ENCODE measurements at places on chromosomes 6 and 20.

DNA sequence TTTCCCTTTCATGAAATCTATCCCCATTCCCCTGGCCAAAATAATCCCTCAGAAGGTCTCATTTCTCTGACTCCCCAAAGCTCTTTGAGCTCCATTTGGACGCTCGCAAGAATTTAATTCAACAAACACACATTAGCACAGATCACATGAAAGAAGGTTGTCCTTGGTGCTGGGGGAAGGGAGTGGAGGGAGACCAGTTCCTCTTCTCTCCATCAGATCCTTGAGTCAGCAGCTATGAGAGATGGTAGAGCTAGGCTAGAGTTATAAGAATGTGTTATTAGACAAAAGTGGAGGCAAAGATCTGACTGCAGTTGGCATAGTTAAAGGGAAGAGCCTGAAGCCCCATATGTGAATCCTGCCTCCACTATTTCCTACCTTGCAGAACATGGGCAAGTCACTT lies 184.2 kb upstream of the CDYL start:
- DNase-seq, result no peak

DNA sequence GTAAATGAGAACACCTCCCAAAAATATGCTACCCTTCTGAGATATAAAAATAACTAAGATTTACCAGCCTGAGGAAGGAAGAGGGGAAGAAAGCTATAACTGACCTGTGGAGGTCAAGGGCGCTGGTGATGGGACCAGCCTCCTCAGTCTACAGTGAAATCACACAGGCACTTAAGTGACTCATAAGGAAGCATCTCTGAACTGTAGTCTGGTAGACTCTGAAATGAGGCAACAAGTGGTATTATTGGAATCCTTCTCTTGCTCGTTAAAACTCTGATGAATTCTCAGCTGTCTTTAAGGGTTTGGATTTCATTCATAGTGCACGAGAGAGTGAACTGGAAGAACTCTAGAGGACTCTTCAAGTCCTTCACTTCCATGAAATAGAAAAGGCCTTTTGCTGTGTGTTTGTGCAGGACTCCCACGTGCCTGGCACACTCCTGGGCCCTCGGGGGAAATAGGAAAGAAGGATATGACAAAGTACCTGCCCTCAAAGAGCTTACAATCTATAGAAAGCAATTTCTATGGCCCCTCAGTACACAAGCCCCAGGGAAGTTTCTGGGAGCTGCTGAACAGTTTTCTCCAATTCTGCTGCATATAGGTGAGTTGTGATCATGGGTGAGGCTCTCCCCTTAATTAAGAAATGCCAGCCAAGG lies 231.8 kb upstream of the RREB1 start:
- DNase-seq, result no peak

- no peak for DNase-seq
Observed at GRCh38 chr20:24469894-24470745, 691 bp downstream of the SYNDIG1 start.

DNA sequence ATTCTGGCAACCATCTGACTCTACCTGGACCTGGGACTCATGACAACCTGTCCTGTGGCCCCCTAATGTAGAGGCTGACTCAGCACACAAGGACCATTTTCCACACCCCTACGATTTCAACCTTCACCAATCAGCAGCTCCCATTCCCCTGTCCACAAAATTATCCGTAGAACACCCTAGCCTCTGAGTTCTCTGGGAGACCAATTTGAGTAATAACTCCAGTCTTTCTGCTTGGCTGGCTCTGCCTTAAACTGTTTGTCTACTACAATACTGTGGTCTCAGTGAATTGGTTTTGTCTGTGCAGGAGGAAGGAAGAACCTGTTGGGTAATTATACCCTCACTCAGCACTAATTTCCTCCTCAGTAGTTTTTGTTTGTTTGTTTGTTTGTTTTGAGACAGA lies 99.3 kb upstream of the MRPS10 start:
- DNase-seq, result no peak

DNA sequence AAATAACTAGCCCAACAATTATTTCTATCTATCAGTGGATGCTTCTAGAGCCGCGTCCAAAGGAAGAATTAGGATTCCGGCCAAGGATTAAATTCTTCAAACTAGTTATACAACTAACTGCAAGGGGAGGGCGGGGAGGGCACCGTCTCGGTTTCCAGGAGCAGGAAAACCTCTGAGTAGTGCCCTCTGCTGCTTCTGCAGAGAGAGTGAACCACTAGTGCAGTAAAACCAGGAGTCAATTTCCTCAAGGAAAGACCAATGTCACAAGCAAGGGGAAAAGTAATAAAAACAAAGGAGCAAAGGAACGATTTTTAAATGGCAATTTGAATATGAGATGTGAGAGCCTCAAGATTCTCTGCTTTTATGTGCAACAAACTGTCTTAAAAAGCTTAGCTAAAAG lies 16.5 kb upstream of the UBE2J1 start:
- no peak for DNase-seq

- DNase-seq, result no peak
Observed at GRCh38 chr6:154757352-154758050, 24.3 kb downstream of the SCAF8 start.

DNA sequence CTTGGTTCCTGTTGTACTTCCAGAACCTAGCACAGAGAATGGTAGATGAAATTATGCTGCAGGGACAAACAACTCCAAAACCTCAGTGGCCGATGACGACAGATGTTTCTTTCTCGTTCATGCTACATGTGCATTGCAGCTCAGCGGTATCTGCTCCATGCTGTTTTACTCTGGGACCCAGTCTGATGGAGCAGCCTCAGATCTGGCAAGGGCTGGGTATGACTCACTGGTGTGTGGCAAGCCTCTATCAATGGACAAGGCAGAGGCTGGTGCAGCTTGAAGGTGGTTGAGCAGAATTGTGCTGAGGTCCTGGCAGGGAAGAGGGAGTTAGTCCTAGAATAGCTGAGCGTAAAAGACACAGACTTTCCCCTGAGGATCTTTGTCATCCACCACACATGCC lies 10.3 kb upstream of the BLCAP start:
- DNase-seq, result no peak

DNA sequence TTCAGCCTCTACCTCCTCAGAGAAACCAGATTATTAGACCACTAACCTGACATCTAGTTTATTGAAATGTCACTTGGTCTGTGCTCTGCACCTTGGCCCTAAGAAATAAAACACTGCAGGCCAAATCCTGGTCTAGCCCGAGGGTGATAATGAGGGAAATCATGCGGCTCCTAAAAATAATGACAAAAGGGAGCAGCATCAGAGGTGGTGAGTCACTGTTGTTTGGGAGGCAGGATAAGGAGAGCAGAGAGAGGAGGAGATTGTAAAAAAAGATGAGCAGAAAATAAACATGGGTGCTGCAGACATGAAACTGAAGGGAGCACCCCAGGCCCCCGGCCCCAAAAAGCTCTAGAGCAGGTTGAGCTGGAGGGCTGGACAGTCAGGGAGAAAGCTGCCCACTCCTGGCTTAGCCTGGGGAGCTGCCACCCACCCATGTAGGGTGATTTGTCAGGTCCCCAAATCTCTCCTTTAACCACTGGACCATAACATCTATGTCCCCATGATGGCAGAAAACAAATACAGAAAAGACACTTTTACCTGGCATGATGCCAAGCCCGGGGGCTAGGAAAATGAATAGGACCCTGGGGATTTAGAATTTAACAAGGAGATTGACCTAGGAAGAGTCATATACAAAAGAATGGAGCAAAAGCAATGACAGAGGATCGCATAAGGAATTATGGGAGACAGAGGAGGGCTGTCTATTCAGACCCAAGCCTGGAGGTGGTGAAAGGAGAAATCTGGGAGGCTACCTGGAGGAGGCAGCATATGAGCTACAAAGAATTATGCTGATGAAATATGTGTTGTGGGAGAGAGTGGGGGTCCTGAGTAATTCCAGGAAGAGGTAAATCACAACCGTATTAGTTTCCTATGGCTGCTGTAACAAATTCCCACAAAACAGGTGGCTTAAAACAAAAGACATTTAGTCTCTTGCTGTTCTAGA lies 103.7 kb downstream of the SNAP25 start:
- DNase-seq, result peak; percentile 22

GRCh38 chr6:168641446-168641845 lies 200.5 kb downstream of the SMOC2 start:
- DNase-seq, result no peak

DNA sequence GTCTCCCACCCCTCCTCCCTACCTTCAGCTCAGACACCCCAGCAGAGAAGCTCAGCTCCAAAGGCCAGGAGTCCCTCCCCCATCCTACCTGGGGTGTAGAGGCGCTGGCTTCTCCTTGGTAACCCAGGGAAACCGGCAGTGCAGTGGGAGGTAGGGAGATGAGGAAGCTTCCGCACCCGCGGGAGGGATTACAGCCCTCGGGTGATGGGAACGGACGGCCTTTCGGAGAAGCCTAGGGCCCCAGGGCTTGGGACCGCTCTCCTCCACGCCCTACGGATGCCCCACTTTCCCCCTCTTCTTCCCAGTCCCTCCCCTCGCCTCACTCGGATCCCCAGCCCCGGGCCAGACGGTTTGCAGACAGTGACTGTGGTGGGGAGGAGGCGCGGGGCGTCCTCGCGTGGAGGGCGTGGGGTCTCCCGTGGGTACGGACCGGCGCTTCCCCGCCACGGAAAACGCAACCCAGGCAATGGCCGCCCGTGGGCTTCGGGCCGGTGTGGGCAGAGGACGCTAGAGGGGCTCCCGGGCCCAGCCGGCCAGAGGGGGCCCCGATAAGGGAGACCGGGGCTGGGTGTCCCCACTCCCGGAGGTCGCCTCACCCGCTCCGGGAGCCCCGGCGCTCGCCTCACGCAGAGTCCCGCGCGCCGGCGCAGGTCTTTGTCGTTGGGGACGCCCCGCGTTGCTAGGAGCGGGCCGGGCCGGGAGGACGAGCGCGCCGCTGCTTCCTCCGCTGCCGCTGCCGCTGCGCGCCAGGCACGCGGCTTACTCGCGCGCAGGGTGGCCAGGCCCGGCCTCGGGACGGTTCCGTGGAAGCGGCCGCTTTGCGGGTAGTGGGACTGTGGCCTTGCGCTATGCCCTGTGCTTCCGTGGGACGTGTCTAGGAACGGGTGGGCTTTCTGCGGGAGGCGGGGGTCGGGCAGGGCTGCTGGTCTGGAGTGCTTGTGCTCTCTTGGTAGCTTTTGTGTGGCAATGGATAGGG lies 15.8 kb downstream of the AARS2 start:
- DNase-seq, result peak; percentile 26

DNA sequence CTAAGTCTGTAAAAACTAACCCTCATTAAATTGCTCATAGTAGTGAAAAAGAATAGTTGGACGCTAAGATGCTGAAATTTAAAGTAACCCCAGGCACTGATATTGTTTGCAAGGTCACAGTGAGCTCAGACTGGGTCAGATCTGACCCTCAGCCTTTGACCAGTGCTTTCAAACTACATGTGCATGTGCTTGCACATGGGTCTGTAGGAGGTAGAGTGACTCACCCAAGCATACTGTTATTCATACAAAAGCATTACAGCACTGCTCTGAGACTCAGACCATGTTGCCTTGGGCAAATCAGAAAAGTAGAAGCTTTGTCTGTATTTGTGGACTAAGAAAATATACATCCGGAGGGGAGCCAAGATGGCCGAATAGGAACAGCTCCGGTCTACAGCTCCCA lies 326.4 kb upstream of the MARCKS start:
- no peak for DNase-seq

DNA sequence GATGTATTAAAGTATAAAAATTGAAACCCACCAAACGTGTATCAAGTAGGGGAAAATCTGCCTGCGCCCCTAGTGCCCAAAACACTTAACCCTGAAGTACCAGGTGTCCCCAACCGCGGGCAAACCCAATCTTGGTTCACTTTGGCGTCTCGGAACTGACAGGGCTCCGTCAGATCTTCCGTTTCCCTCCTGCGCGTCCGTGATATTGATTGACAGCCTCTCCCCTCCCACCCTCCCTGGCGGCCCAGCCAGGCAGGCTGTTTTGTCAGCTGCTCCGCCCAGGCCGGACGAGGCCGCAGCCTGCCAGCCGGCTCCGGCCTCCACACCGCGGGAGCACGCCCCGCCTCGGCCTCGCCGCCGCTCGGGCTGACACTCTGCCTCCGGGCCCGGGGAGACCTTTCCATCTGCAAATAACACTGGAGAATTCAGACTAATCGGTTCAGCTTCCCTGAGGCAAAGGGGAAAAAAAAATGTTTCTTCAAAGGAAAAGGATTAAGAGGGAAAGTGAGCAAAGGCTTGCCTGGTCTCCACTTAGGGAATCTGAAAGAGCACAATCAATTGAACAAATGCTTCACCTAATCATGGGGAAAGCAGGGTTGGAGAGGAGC lies 234.9 kb upstream of the MCHR2 start:
- DNase-seq, result peak; percentile 39

- DNase-seq, result no peak
Observed at GRCh38 chr6:75409286-75409685, 84.3 kb downstream of the FILIP1 start.

- DNase-seq, result no peak
Observed at GRCh38 chr6:570825-571224, 86.1 kb downstream of the HUS1B start.

GRCh38 chr6:105886814-105887544 lies 199.2 kb upstream of the PRDM1 start:
- no peak for DNase-seq

GRCh38 chr6:111464184-111464583 lies 18.8 kb downstream of the REV3L start:
- DNase-seq, result no peak

- DNase-seq, result no peak
Observed at GRCh38 chr6:80021591-80021990, 17.1 kb downstream of the TTK start.

- DNase-seq, result no peak
Observed at GRCh38 chr6:137928286-137928685, 61.2 kb downstream of the TNFAIP3 start.

DNA sequence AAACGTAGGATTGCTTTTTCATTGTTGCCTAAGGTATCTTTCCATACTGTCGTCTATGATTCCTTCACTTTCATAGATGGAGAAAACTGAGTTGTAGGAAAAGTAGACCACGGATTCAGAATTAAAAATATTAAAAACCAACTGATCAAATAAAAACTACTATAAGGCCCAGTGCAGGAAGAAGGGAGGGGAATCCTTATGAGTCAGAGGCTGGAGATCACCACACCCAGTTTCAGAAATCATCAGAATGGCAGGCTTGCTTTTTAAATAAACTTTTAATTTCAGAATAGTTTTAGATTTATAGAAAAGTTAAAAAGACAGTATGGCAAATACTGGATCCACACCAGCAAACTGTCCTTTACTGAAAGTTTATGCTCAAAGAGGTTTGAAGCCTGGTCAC lies 32.0 kb upstream of the POPDC3 start:
- DNase-seq, result no peak

- no peak for DNase-seq
Observed at GRCh38 chr6:19802656-19803055, 34.5 kb upstream of the ID4 start.

DNA sequence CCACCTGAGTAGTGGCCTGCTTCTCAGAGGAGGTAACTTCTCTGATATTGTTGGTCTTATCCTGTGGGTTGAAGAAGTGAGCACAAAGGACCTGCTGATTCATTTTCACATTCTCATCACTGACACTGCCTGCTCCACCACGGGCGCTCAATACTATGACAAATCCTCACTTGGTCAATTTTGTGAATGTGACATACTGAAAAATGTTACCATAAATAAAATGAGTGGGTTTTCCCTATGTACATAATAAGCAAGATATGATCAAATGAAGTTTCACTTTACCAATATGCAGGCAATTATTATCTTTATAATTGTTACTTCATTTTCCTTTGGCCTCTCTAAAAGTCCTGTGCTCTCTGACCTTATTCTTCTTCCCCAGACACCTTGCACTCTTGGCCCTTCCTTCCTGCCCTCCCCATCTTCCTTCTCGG lies 71.5 kb upstream of the RIPOR2 start:
- no peak for DNase-seq

GRCh38 chr6:150176152-150176551 lies 33.3 kb downstream of the PPP1R14C start:
- DNase-seq, result no peak

Measured in NCI-H1436 (cell line).